NCI-H524 treated with DMSO at 0.1 percent for 48 hours (cell line): ENCODE measurements at places on chromosomes 16 and 17.

- DNase-seq: no peak
Measured at GRCh38 chr17:50255766-50256635, 18.3 kb upstream of the TMEM92 start.

GRCh38 chr17:10623737-10624338, 33.3 kb downstream of the MYH3 start:
- DNase-seq: no peak

GRCh38 chr16:51163894-51164566, 13.0 kb upstream of the SALL1 start:
- no peak for DNase-seq

DNA sequence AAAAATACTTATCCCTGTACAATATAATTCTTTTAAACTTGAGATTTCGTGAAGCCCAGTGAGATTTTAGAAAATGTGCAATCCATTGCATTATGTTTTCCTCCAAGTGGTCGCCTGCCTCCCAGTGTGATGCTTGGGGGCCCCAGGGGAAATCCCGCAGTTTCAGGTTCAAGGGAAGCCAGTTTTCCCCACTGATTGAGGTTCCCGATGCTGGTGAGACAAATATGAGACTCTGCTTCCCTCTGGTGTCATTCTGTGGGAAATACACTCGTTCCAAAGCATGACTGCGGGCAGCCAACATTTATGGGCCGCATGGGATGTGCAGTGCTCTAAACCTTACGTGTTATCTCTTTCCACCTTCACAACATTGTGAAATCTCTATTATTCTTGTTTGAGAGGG, 200.8 kb downstream of the PRKCB start:
- no peak for DNase-seq

GRCh38 chr17:58320570-58321323, 7.8 kb downstream of the TSPOAP1 start:
- no peak for DNase-seq

DNA sequence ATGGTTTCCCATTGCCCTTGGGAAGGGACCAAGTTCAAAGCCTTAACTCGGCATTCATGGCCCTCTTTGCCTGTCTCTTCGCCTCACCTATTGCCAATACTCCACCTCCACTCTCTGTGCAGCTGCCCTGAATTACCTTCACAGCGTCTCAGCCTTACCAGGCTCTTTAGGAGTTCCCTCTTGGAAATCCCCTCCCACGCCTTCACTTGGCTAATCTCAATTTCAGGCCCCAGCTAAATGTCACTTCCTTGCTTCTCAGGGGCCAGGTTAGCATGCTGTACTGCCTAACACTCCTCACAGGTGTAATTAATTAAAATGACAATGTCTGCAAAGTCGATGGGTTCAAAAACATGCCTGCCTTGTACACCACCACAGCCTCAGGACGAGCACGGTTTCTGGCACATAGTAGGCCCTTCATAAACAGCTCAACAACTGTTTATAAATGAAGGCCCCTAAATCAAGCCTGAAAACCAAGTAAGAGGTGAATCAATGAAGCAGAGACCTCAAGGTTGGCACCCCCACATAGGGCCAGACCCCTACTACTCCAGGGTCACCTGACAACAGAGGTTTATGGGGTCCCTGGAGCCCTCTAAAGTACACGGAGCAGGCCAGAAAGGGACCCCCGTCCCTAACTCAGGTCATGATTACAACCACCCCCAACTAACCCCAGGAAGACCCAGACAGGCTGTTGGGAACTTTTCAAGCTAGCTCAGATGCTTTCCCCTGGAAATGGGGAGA, 11.2 kb upstream of the EEF2K start:
- DNase-seq: no peak

GRCh38 chr17:46814446-46814845, 4.0 kb downstream of the WNT3 start:
- no peak for DNase-seq

DNA sequence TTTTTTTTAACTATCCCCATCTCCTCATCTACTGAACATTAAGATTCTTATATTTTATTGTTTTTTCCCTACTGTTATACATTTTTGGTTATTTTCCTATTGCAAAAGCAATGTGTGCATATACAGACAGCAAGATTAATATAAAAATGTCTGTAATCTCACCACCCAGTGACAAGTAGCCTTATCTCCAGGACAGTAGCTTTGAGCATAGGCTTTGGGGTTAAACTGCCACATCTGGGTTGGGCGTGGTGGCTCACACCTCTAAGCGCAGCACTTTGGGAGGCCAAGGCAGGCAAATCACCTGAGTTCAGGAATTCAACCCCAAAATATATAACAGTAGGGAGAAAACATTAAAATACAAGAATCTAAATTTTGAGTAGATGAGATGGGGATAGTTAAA, 27.4 kb upstream of the SSTR2 start:
- no peak for DNase-seq

GRCh38 chr17:55448681-55449080, 27.0 kb upstream of the MMD start:
- DNase-seq: no peak

GRCh38 chr16:74201576-74201975, 95.0 kb upstream of the PSMD7 start:
- no peak for DNase-seq

DNA sequence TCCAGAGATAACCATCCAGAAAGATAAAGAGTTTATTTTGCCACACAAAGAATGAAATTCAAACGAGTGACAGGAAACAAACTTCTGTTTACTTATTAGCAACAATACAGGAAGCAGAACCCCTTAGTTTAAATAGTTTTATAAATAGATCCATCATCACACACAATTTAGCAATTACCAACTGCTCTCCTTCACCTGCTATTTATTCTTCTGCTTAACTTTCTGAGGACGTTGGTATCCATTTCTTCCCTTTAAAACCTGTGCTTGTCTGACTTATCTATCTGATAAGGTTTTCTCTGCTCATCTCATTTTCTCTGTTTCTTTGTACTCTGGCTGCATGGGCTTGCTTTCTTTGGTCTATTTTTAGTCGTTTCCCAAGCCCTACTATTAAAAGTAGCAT, 4.3 kb upstream of the ADAMTS18 start:
- no peak for DNase-seq

GRCh38 chr17:59160157-59161025, 4.8 kb downstream of the PRR11 start:
- DNase-seq: no peak

GRCh38 chr17:80762076-80762475, 217.4 kb downstream of the RPTOR start:
- no peak for DNase-seq

- no peak for DNase-seq
Measured at GRCh38 chr16:75189638-75190245, 17.2 kb downstream of the CTRB2 start.

DNA sequence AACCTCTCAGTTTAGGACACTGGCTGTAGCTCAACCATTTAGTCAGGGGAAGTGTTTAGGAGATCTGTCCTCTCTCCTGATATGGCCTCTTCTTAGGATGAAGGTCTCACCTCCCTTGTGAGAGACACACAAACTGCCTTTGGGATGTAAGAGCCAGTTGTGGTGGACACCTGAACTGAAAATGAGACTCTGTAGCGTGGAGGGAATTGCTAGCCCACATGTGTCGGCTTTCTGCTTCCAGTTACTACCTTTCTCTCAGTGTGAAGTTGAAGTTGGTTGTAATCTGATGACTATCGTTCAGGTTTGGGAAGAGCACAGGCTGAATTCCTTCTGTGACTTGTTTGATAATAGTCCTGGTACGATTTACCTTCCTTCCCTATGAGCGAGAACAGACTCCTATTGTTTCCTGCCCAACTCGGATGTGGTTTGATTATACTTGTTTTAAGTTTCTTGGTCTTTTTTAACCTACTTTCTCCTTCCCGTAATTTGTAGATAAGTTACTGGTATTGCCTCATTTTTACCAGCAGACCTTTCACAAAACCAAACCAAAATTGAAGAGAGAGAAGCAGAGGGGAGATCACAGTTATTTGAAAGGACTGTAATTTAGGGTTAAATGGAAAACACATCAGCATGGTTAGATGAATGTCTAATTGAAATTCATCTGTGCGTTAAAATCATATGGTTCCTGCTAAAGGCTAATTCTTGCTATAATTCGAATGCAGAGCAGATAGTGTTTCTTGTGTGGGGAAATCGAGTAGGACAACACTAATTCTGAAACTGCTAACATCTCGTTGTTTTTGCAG, 43.2 kb downstream of the CLEC16A start:
- DNase-seq: no peak

GRCh38 chr17:63550817-63551639, 751 bp downstream of the DCAF7 start:
- DNase-seq: peak; percentile 43

DNA sequence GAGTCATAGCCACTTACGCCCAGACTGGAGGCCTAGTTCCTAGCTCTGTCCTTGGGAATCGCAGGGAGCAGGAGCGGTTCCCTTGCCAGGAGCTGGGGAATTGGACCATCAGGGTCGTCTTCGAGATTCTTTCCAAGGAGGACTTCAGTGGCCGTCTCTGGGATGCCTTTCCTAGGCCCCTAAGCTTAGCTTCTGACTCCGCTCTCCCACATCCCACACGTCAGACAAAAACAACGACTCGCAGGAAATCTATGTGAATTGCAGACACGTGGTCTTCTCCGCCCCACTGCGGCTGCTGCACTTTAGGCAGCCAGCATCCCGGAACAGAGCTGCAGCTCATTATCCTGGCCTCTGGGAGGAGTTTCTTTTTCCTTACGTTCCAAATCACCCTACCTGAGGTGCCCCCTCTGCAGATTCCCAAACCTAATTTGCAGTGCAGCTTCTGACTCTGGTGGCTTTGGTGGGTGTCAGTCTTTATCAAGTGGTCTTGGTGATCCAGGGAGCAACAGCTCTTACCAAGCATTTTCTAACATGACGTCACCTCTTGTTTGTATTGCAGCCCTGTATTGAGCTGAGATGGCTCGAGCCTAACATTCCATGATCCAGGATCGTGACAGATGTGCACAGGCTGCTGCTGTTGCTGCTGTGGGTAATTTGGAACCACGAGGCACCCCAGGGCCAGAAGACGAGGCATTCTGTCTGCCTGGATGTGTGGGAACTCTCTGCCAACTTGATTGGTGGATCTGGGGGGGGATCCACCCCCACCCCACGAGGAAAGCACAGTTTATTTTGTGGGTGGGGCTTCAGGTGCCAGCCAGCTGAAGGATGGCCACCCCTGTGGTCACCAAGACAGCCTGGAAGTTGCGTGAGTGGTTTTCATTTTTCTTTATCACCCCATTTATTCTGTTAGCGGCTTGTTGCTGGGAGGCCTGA, 1.1 kb downstream of the KATNB1 start:
- no peak for DNase-seq

GRCh38 chr17:80516171-80516932, 28.3 kb upstream of the RPTOR start:
- DNase-seq: no peak

GRCh38 chr16:66859397-66860068, 15.3 kb downstream of the CA7 start:
- DNase-seq: peak; percentile 44

DNA sequence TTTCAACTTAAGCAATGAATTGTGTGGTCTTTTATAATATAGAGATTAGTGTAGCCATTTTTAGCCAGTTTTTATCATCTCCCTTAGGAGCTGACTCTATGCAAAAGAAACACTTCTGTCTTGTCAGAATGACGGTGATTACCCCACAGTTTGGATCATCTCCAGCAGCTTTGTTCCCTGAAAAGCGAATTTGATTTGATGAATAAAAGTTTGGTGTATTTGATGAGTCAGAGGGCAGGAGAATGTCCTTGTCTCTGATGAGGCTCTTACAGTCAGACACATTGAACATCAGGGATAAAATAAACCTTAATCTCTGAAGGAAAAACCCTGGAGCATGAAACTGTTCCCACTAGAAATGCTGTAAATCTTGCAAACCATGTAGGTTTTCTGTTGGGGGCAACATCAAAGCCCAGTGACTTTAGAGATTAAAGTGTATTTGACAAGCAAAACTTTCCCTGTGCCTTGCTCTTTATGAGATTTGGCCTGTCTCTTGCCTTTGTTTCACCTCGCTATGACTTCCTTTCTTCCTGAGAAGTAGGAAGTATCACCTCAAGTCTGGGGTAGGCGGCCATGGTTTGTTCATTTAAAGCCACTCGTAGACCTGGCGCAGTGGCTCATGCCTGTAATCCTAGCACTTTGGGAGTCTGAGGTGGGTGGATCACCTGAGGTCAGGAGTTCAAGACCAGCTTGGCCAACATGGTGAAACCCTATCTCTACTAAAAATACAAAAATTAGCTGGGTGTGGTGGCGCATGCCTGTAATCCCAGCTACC, 209.3 kb downstream of the FTO start:
- DNase-seq: no peak

DNA sequence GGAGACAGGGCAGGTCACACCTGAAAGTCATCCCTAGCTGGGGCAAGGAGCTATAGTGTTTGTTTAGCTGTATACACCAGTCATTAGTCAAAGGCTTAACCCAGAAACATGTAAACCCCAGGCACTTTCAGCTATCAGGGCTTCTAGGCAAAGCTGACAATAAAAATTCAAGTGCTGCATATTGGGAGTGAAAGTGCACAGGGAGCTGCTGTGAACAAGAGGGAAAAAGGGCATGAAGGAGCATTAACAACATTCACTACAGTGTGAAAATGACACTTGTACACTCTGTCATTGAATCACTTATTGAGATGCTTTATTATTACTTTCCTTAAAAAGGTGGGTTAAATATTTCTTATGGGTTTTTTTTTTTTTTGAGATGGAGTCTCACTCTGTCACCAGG, 92.8 kb downstream of the HS3ST3B1 start:
- no peak for DNase-seq

DNA sequence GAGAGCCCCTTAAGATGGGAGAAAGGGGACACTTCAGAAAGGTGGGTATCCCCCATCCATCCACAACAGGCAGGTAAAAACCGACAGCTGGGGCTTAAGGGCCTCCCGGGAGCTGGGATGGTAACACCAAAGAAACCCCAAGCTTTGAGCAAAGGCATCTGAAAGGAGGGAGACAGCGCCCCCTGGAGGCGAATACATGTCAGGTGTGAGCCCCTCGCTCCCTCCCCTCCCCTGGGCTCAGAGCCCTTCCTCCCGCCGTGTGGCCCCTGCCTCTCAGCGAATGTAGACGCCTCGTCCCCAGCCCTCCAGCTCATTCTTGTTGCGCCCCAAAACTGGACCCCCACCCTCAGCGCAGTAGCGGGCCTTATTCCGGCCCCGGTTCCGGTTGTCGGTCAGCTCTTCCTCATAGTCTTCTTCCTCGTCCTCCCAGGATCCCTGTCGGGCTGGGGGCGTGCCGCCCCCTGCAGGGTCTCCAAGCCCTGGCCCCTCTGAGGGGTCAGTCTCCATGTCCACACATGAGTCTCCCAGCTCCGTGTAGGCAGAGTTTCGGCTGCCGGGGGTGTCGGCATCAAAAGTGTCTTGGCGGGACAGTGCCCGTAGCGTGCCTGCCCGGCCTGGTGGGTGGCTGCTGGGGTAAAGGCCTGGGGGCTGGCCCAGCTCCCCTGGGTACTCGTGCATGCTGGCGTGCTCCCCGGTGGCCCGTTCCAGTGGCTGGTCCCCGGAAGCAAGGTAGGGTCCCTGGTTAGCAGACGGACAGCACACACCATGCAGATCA, 9.1 kb upstream of the ARL5C start:
- peak; percentile 57 for DNase-seq

- DNase-seq: no peak
Measured at GRCh38 chr16:4409081-4409932, 7.1 kb downstream of the CORO7 start.

- no peak for DNase-seq
Measured at GRCh38 chr17:8896087-8896486, 28.6 kb upstream of the PIK3R6 start.

GRCh38 chr16:50525716-50526115, 22.5 kb upstream of the NKD1 start:
- DNase-seq: no peak

- DNase-seq: no peak
Measured at GRCh38 chr16:88669980-88670379, 7.1 kb upstream of the MVD start.

GRCh38 chr17:80284631-80285030, 24.0 kb downstream of the RNF213 start:
- DNase-seq: no peak
